AG04450 (cell line): ENCODE measurements at places on chromosomes 16 and 17.

DNA sequence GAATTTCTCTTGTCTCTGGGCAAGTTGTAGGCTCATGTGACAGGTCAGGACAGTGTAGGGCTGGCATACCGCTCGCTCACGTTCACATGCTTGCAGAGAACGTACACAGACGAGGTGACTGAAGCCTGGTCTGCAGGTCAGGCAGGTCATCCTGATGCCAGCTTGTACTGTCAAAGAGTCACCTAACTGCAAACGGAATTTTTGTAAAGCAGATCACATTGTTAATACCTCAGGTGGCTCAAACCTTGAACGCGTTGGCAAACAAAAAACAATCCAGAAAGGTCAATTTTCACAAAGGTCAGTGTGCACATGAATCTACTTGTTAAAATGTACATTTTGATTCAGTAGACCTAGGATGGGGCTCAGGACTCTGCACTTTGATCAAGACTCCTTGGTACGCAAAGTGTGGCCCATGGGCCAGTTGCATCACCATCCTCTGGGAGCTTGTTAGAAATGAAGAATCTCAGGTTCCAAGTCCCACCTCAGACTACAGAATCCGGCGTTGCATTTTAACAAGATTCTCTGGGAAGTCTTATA is 28.6 kb downstream of the ANKRD40 start:
- no peak for DNase-seq

DNA sequence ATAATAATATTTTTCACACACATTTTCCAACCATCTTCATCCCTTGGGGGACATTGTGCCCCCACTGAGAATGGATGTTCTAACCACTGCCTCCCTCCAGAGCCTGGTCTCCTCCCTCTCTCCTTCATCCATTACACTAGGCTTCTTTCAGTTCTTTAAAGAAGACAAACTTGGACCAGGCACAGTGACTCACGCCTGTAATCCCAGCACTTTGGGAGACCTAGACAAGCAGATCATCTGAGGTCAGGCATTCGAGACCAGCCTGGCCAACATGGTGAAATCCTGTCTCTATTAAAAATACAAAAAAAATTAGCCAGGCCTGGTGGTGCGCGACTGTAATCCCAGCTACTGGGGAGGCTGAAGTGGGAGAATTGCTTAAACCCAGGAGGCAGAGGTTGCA is 6.5 kb downstream of the ALOX15 start:
- DNase-seq: no peak

GRCh38 chr16:57318240-57318970 is 33.9 kb upstream of the PLLP start:
- DNase-seq: no peak

DNA sequence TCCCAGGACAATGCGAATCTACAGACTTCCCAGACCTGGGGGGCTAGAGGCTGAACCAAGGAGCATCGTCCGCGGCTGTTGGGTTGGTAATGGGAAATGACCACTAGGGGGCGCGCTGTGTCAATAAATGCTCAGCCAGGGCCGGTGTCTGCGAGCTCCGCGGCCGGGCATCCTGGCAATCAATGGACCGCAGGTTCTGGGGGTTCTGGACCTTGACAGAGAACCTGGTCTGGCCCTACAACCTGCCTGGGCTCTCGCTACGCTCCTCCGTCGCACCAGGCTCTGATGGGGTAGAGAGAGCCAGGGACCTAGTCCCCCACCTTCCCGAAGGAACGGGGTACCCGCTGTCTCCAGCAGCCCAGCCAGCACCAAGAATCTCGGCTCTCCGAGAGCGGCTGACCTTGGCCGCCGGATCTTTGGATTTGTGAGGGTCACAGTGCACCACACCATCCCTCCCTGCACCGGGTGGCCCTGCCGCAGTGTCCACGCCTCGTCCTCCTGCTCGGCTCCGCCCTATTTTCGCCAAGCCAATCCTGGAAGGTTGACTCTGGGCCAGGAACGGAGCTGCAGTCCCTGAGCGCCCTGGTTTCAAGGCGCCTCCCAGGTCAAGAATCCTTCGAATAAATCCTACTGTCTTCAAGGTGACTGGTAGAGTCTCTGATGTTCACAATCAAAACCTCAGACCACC is 20.4 kb upstream of the BEAN1 start:
- no peak for DNase-seq

DNA sequence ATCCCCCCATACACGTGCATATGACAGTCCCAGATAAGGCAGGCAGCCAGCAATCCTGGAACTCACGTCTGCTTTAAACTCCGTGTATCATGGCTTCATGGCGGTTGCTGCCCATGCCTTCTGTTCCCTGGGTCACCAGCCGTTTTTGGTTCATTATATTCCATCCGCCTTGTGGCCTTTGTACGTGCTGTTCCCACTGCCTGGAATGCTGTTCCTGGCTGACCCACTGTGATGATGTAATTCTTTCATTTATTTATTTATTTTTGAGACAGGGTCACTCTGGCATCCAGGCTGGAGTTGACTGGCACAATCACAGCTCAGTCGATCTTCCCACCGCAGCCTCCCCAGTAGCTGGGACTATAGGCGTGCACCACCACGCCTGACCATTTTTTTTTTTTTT is 136.7 kb upstream of the GSE1 start:
- DNase-seq: no peak

DNA sequence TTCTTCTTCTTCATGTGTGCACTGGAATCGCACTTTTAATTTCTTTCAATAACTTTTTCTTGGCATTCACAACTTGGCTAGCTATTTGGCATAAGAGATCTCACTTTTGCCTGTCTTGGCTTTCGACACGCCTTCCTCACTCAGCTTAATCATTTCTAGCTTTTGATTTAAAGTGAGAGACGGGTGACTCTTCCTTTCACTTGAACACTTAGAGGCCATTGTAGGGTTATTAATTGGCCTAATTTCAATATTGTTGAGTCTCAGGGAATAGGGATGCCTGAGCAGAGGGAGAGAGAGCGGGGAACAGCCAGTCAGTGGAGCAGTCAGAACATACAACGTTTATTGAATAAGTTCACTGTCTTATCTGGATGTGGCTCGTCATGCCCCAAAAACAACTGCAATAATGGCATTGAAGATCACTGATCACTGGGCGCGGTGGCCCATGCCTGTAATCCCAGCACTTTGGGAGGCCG is 200.3 kb downstream of the SEC14L1 start:
- DNase-seq: no peak

DNA sequence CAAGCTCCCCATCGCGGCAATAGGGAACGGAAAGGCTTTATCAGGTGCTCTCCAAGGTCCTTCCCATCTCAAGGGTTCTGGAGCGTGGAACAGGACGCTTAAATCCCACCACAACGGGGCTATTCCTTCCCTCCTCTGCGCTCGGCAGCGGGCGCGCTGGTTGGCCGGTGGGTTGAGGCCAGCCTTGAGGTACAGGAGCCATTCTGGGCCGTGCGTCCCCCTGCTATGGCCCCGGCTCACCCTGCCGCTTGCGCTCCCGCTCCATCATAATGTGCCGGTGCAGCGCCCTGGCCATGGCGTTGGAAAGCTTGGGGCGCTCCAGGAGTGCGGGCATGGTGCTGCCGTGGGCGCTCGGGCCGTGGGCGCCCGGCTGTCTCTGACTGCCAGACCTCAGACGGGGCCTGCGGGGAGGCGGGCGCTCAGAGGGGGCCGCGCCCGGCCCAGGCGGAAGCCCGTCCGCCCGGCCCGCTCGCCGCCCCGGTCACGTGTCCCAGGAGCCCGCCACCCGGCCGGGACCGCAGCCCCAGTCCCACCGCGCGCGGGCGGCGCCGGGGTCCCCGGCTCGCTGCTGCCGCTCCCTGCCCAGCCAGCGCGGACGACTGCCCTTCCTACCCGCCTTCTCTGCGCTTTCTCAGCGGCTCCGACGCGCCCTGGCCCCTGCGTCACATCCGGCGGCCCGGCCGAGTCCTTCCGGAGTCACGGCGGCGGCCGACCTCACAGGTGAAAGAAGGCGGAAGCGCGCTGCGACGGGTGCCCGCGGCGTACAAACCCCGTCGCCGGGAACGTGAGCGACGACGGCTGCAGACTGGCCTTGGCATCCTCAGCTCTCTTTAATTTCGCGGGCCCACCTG is at the start of gene GPS2:
TSS of gene GPS2 (minus strand) at position 642 of the 851 bp plus-strand sequence. CDS start at position 334, 308 bp downstream.
- DNase-seq: no peak

DNA sequence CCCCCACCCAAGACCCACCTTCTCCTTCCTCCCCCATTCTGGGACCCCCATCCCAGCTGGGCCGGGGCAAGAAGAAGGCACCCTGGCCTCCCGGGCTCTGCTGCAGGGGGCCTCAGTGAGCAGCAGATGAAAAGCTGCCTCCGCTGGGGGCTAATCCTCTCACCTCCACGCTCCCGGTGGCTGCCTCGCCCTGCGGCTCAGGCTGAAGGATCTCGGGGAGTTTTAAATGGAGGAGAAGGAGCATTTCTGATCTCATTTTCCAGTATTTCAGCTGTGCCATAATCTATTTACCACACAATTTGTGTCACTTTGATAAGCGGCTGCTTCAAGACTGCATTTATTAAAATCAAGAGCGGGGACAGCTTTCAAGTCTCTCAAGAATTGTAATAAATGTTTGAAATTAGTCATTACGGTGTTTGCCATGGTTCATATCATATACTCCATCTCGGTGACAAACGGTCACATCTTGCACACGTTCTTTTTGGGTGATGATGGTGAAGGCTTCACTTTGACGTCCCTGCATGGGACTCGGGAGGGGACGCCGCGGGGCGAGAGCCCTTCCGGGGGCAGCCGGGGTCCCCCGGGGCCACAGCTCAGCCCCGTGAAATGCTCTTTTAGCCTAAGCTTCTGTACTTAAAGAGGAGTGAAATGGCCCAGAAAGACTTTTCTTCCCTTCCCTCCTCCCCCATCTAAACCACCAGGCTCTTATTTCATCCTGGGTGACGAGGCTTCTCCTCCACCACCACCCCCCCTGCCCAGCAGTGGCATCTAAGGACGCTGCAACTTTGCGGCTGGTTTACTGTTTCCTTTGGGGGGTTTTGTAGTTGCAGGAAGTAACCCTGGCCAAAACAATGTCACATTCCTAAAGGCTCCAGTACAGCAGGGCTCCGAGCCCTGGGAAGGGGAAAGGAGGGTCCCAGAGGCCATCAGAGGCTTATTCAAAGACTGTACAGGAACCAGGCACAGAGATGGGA is 313.1 kb upstream of the TNRC6C start:
- no peak for DNase-seq

DNA sequence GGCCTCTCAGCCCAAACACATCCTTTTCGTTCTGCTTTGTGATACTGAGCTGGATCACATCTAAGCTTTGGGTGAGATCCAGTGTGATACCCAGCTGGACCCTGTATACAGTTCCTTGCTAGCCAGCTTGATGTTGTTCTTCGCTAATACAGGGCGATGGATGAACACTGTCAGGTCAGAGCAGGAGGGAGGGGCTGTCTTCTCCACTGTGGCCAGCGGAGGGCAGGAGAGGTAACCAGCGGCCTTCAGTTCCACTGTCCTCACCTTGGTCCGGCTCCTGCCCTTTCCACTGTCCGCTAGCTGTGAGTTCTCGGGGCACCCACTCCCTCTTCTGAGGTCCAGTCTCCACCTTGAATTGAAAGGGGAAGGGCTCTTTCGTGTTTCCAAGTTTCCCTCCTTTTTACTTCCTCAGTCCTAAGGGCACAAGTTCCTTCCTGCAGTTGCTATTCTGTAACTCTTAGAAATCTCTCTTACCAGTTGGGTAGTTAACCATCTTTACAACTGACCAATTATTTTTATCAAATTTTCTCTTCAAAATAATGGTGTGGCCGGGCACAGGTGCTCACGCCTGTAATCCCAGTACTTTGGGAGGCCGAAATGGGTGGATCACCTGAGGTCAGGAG is 3.0 kb upstream of the ZNF213 start:
- DNase-seq: no peak

DNA sequence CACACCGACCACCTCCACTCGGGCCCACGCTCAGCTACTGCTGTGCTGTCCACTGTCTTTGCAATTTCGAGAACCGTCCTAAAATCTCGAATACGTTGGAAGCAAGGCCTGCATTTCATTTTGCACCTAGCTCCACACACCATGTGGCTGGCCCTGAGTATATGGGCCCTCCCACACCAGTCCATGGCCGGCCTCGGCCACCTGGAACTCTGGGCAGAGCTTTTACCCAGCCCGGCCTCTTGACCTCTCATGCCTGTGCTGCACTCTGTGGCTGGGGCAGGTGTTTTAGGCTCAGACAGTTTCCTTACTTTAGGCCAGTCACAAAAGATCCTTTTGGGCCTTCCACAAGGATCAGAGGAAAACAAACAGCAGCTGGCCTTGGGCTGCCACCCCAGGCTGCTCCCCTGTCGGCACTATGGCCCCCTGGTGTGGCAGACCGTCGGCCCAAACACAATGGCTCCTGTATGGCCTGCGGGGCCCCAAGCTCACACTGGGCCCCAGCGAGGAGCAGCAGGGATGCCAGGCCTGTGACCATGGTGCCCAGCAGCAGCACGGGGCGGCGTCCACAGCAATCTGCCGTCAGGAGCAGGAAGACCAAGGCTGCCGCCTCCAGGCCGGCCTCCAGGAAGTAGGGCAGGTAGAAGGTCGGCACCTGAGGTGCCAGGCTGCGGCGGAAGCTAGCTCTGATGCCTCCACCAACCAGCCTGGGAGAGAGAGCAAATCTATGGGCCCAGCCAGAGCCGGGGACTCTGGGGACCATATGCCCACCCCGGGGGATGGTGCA is 2.5 kb downstream of the SLC22A31 start:
- DNase-seq: no peak

GRCh38 chr16:65991149-65991701 is 375.3 kb upstream of the CDH5 start:
- DNase-seq: no peak

- DNase-seq: no peak
Measured at GRCh38 chr17:29573871-29574731, 5.6 kb downstream of the TP53I13 start.
